ENCODE measurements at places on chromosomes 16 and 17.

DNA sequence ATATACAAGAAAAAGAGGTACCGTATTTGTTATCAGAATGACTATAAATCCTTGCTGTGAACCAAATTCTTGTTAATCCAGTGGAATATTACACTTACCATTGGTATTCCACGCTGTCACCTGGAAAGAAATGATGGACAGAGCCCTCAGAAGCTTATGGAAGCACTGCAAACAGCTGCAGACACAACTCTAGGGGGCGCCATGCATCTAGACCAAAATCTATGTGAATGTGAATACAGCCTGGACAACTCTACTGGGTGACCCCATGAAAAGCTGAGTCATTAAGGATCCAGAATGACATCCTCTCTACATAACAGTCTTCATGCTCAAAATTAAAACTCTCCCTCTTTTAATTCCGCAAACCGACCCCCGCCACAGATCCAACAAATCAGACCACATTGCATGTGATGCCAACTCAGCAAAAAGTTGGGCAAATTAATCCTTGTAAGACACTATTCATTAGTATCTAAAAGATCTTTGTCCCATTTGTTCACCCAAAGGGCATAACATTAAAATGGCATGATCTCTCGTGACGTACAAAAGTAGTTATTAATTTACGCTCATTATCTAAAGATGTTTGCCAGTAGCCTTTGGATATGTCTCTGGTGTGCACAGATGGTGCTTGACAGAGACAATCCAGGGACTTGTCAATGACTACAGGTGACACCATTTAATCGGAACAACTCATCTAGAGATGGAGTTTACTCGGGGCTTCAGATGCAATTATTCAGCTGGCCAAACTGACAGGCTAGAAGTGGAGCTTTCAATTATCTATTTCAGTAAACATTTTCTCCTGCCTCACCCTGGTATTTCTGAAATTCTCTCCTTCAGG is 552.7 kb upstream of the PSMD7 start:
- no peak for DNase-seq

DNA sequence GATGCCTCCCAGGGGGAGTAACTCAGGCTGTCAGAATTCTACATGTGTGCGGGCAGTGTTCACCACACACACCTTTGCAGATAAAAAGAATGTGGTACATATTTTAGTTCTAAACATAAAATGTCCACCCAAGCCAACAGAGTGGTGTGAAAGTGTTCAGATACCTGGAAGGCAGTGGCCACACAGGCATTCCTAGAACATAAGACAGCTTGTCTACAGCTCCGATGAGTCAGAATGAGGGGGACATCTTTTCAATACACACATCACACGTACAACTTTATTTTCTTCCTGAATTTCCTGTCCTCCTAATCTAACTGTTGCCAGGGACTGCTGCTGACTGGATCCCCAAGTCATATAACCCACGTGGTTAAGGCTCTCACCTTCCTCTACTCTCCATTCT is 142.3 kb downstream of the ZFHX3 start:
- no peak for DNase-seq

GRCh38 chr17:36133602-36134236 is 30.1 kb downstream of the CCL4 start:
- no peak for DNase-seq

DNA sequence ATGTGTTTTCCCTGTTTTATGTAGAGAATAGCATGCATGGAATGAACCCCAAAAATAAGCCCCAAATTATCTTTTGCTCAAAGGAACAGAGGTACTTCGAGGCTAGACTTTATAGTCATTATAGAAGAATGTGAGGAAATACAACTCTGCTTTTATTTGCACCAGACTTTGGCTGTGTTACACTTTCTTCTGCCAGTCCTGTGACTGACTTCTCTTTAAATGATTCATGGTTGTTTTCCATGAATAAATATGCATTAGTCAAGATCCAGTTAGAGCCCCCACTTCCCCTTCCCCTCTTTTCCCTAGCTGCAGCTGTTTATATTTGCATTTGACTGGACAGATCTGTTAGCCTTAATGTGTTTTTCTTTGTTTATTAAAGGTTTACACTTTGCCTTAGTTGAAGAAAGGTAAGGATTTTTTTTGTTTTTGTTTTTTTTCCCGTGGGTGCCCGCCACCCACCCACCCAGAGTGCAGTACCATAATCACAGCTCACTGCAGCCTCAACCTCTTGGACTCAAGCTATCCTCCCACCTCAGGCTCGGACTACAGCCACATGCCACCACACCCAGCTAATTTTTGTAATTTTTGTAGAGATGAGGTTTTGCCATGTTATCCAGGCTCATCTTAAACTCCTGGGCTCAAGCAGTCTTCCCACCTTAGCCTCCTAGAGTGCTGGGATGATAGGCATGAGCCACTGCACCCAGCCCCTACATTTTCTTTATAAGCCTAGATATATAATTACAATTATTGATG is 152.6 kb downstream of the CYB561 start:
- no peak for DNase-seq

- DNase-seq, result no peak
Observed at GRCh38 chr17:12959441-12959840, 58.4 kb downstream of the ELAC2 start.

DNA sequence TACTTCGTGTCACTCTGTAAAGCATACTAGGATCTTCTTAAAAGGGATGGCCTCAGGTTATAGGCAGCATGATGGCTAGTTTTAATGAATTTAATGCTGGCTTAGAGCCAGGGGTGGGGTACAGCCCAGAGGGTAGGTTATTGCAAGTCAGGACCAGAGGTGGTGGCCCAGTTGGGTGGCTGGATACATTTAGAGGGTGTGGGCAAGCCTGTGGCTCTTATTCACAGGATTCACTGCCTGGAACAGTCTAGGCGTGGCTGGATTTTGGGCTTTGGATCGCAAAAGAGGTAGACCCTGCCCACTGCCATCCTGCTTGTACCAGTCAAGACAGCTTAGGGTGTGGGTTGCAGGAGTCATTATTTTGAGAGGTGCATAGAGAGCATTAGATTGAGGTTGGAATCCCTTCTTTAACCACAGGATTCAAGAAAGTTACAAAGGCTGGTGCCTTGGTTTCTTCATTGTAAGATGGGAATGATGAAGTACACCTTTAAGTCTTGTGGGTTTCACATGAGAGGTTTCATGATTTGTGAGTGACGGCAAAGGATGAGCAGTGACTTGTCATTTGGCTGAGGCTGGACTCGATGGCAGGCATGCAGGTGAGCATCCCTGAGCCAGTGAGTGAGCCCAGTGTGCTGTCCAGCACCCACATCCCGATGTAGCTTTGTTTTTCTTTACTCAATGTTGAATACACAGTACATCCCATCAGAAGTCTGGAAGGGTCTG is 85.2 kb downstream of the KSR1 start:
- DNase-seq, result no peak

- DNase-seq, result no peak
Observed at GRCh38 chr16:51569203-51569931, 418.3 kb upstream of the SALL1 start.

DNA sequence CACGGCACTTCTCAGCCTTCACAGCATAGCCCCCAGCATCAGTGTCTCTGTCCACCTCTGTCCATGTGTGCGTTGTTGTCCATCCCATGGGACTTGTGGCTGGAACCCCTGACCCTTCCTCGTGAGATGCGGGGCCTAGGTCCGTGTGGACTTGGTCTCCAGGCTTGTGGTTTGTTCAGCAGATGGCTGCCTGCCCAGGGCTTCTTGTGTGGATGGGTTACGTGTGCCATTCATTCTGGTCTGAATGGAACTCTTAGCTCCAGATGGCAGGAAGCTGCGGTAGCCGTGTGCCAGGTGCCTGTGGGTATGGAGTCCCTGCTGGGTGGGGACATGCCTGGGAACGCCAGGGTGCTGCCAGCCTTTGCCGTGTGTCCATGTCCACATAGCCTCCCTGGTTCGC is 31.7 kb upstream of the NUDT16L1 start:
- DNase-seq, result no peak

DNA sequence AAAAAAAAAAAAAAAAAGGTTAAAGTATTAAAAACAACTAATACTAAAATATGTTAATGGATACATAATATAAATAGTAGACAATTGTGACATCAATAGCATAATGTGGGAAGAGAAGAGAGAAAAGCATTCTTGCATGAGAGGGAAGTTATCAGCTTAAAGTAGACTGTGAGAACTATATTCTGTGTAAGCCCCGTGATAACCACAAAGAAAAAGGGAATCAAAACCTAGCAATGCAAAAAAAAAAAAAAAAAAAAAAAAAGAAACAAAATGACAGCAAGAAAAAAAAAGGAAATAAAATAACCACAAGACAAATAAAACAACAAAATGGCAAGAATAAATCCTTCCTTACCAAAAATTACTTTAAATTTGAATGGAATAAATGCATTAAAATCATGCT is 39.8 kb upstream of the MYLK3 start:
- DNase-seq, result no peak

DNA sequence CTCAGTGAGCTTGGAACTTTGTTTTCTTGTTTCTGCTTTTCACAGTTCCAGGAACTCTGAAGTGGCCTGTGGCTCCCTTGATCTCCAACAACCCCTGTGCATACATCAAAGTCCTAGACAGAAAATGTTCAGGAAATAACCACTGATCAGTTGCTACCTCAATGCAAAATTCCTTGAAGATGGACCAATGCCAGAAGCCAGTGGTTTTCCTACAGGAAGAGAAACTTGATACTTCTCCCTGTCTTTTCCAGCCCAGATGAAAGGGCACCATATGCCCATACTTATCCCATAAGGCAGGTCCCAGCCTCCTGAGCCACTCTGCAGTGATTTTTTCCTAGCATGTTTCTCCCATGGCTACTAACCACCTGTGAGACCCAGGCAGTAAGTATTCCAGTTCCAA is 12.3 kb upstream of the CDRT4 start:
- DNase-seq, result no peak

DNA sequence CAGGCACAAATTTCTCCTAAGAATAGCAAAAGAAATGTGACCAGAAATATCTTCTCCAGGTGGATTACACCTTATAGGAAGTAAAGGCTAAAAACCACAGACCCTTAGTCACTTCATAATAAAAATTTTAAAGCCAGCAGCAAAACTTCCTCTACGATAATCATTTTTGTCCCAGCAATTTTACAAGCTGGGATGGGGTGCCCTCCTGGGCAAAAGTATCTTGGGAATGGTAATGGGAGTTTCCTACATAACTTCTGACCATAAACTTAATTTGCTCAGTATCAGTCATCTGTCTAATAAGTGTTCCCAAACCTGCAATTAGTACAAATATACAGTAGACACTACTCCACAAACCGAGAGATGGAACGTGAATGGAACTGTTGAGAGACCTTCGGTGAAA is 3.0 kb downstream of the PHF12 start:
- no peak for DNase-seq

DNA sequence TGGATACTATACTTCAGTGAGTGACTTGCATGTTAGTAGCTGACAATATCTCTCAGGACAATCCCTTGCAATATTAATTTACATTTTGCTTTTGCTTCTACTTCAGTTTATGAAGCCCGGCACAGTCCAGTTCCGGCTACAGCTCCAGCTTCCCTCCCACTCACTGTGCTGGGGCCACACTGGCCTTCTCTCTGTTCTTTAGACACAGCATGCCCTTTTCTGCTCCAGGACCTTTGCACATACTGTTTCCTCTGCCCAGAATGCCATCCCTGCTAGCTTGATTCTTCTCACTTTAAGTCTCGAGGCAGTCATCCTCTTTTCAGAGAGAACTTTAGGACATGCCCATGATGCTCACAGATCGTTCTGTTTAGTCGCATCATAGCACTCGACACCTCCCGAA is 25.5 kb upstream of the LRRC75A start:
- DNase-seq, result no peak

- peak; percentile 39 for DNase-seq
Observed at GRCh38 chr17:14926526-14927122, 338.5 kb downstream of the PMP22 start.

DNA sequence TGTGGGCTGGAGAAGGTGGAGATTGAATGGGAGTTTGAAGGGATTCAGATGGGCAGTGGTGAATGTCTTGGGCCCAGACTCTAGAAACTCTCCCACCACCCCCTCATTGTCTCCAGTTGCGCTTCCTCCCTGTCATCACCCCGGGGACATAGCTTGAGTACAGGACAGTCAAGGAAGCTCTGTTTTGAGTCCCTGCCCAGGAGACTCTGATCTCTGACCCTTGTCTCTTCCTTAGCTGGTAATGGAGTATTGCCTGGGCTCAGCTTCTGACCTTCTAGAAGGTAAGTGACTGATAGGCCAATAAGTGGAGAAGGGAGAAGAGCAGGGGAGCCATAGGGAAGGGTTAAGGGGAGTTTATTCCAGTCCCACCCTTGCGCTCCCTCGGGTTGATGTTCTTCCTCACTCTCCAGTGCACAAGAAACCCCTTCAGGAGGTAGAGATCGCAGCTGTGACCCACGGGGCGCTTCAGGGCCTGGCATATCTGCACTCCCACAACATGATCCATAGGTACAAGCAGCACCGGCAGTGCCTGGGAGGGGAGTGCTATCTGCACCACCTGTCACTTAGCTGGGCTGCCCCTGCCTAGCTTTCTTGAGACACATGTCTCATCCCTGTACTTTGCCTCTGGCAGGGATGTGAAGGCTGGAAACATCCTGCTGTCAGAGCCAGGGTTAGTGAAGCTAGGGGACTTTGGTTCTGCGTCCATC is 5.0 kb downstream of the TAOK2 start:
- no peak for DNase-seq

DNA sequence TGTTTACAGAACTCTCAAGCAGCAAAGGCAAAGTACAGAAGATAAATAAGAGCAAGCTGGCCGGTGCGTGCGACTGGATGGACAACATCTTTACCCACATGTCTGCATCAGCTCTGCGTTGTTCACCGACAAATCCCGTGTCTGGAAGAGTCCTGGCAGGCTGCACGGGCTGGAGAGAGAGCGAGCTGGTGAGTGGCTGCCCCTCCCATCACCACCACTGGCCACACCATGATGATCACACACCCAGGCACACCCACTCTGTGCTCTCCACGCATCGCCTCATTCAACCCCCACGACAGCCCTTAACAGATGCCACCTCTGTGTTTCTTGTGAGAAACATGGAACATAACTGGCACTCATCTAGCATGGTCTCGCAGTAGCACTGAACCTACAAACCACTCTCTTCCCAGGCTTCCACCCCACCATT is 59.2 kb downstream of the ANKRD11 start:
- no peak for DNase-seq

GRCh38 chr17:76579281-76579680 is 6.4 kb downstream of the ST6GALNAC2 start:
- DNase-seq, result no peak

GRCh38 chr17:39782980-39783379 is 45.2 kb downstream of the GRB7 start:
- DNase-seq, result no peak

- DNase-seq, result no peak
Observed at GRCh38 chr17:72118335-72119076, 2.3 kb upstream of the SOX9 start.

DNA sequence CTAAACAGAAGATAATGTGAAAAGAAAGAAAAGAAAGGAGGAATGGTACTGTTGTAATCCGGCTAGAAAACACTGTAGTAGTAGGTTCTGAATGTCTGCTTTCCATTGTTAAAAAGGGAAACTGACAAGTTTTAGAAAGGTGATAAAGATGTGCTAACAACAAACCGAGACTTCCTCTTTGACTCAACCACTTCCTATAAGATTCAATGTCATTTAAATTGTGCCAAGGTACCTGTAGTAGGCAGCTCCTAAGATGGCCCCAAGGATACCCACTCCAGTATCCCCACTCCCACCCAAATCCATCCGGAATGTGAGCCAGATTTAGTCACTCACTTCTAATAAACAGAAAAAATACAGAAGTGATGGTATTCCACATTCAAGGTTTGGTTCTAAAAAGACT is 31.2 kb downstream of the XYLT1 start:
- DNase-seq, result no peak

All from stimulated activated CD4-positive, alpha-beta T cell treated with anti-CD3 and anti-CD28 coated beads, Interleukin-4, amount 100 ng/mL, for 1 hour (primary cell).